ENCODE measurements at places on chromosomes 1 and 21.

- DNase-seq, result no peak
Observed at GRCh38 chr1:13593511-13594131, 10.0 kb downstream of the PDPN start.

- no peak for DNase-seq
Observed at GRCh38 chr1:169796274-169796810, 1.6 kb upstream of the METTL18 start.

- DNase-seq, result no peak
Observed at GRCh38 chr1:180893614-180894013, 19.1 kb upstream of the KIAA1614 start.

DNA sequence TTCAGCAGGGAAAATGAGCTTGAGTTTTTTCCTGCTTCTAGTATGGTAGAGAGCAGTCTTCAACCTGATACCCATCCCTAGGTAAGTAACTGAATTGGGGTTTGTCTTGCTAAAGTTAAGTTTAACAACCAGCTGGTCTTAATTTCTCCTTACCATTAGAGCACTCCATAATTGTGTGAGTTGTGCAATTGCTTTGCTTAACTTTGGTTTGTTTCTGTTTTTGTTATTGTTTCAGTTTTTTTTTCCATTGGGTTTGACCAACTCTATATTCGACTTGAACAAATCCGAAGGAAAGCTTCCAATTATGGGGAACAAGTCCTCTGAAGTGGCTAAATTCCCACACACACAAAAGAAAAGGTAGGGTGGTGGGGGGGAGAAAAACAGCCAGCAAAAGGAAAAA, 641.1 kb downstream of the PLA2G4A start:
- DNase-seq, result no peak

DNA sequence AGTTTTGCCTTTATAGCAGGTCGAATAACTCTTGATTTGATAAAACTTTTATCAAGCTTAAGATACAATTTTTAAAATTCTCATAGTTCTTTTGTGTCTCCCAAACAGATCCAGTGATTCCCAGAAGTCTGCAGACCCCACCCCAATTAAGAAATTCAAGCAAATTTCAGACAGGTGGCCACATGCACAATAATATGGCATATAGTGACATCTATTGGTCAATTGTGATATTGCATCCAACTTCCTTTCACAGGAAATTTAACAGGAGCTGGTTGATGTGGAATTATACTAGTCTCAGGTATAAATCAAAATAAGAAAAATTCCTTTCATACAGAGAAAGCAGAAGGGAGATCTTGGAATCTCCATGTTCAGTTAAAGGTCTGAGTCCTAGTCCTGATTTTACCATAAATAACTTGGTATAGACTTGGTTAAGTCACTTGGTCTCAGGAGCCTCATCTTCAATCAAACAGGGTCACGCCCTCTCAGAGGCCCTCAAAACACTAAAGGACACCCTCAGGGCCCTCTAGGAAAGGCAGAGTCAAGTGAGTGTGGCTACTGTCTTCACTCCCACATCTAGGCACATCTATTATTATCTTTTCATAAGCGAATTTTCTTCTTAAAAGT, 24.1 kb downstream of the PIGM start:
- no peak for DNase-seq

GRCh38 chr21:33021150-33021549, 4.6 kb upstream of the OLIG2 start:
- no peak for DNase-seq

- DNase-seq, result no peak
Observed at GRCh38 chr1:5329068-5329739, 663.0 kb downstream of the NPHP4 start.

- DNase-seq, result no peak
Observed at GRCh38 chr1:3955196-3955772, 55.2 kb upstream of the C1orf174 start.

GRCh38 chr1:183315991-183316758, 102.0 kb downstream of the NMNAT2 start:
- DNase-seq, result no peak

DNA sequence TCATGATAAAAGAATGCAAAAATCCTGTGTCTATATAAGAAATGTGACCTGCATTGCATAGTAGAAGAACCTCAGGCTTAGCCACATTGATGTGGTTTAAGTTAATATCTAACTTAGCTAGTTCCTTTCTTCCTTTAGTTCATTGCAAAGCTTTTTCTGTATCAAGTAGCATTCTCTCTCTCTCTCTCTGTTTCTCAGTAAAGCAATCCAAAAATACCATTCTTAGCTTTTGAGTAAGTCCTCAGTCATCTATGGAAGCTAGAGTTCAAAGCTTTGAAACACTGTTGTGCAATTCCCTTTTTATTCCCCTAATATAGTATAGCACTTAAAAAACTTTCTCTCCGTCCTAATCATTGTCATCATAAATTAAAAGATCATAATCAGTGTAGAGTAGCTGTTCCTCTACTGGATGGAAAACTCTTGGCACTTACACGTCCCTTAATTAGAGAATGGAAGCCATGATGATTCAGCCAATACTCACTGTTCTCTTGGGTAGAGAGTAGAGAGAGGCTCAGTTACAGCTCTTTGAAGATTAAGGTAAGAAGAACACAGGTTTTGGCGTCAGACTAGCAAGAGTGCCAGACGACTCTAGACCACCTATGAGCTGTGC, 350.3 kb upstream of the LYPLAL1 start:
- DNase-seq, result no peak

GRCh38 chr1:27346991-27347624, 5.3 kb downstream of the SYTL1 start:
- no peak for DNase-seq

DNA sequence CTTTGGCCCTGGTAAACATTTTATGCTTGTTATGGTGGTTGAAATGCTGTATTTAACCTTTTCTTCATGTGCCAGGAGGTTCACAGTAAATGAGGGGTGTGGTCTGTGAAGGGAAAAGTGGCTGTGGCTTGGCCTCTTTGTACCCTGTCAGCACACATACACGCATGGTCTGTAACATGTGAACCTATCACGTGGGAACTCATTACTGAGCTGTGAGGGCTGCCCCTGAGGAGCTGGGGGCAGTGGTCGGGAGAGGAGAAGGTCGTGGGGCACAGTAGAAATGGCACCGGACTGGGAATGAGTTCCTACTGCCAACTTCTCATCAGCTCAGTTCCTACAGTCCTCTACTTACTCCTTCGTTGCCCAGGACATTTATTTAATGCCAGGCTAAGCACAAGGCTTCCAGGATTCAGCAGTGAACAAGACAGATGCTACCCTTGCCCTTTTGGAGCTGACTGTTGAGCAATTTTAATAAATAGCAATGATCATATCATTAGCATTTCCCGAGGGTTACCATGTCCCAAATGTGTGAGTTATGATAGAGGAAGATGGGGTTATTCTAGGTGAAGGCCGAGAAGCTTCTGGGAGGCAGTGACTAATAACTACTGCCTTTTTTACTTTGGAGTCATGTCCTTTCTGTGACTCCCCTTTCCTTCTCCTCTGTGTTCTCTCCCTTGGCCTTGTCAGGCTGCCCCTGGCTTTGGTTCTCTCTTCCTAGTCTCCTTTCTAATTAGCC, 38.8 kb downstream of the DDR2 start:
- DNase-seq, result no peak

DNA sequence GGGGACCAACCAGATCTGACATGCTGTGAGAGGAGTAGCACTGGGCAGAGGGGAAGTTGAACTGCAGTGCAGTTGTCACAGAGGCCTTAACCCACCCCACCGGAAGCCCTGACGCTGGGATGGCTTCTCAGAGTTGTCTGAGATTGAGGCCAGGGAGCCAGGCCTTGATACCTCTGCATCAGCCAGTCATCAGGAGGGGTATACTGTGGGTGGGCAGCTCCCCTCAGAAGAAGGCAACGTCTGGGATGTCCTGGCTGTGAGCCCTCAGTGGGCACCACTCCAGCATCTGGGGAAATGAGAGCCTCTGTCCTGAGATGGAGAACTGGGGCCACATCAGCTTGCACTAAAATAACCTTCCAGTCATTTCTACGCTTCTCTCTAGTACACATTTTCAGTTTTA, 47.9 kb upstream of the BCAR3 start:
- no peak for DNase-seq

GRCh38 chr1:24749252-24749651, 4.0 kb downstream of the CLIC4 start:
- DNase-seq, result no peak

DNA sequence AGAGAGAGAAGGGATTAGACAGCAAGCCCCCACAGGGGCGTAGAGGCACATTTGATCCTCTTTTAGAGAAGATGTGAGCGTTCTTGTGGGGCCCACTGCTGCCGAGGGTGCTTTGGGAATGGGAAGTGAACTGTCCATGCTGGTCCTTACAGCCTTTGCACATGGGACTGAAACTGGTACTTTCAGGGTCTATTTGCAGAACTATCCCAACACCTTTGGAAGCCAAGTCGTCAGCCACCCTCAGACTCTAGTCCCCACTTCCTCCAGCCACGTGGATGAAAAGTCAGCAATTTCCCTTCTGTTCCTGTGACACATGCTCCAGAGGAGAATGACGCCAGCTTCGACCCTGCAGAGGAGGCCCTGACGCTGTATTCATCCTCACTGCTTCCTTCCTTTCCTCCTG, 2.6 kb upstream of the RAB7B start:
- DNase-seq, result no peak

DNA sequence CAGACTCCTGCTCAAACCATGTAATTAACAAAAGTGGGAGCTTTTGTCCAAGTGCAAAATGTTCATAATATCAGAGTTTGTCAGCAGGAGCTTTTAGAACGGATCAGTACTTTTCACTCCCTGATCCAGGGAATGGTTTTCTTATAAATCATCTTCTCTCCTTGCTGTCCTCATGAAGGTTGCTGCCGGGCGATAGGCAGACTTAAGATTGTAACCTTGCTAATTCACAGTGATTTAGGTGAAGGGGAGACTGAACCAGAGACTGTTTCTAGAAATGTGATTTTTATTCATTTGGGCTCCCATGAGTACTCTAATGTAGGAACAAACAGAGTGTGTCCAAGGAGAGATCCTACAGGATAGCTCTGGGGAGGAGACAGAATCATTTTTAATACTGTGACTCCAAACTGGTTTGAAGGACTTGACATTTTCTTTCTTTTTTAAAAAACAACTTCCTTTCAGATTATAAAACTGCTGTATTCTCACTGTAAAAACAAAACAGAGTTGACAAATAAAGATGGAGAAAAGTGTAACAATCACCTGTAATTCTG, 23.7 kb downstream of the ELAVL4 start:
- no peak for DNase-seq

DNA sequence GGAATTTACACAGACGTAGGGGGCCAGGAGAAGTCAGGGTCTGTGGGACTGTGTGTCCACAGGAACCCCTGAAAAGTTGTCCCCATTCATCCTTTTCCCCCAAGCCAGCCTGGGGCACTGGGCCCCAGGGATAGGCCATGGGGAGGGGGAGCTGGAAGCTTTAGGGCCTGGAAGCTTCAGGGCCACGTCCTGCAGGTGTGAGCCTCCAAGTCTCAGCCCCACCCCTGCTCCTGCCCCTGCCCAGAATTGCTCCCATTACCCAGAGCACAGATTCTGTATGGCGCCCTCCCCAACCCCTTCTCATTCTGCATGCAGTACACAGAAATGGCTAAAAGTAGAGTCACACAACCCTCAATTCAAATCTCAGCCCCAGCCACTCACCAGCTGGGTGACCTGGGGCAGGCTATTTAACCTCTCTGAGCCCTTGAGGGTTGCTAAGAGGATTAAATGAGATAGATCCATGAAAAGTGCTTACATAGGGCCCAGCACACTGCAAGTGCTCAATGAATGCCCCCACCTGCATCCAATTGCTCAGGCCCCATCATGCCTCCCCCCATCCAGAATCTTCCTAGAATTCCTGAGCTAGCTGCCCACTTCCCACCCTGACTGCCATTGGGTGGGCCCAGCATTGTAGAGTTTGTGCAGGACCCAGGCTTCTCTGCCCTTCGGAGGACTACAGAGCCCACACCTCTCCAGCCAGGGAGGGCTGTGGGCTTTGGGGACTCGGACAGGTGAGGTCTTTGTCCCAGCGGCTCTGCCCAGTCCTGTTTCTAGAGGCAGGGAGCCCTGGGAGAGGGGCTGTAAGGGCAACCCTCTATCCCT, 6.5 kb downstream of the RAP1GAP start:
- DNase-seq, result no peak

- no peak for DNase-seq
Observed at GRCh38 chr1:206089341-206089740, 27.8 kb downstream of the AVPR1B start.

- no peak for DNase-seq
Observed at GRCh38 chr1:203807196-203807595, 11.8 kb downstream of the ZBED6 start.

- no peak for DNase-seq
Observed at GRCh38 chr1:156486421-156487344, 13.9 kb downstream of the MEF2D start.

- no peak for DNase-seq
Observed at GRCh38 chr1:118047650-118048224, 118.2 kb downstream of the WDR3 start.

DNA sequence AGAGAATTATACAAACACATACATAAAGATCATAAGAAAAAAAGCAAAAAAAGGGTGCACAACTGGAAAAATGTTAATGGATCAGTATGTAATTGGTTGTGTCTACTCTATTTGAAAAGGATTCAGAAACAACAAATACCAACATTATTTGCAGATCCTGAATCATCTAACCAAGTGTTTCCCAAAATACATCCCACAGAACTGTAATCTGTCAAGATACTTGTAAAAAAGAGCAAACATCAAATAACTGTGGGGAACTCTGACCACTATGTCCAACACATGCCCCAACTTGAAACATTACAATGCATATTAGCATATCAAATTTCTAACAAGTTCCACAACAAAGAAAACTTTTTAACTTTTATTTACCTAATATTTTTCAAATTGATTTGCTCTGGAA, 22.6 kb downstream of the ANKRD13C start:
- no peak for DNase-seq

- no peak for DNase-seq
Observed at GRCh38 chr1:236092899-236093298, 28.0 kb upstream of the NID1 start.

- DNase-seq, result no peak
Observed at GRCh38 chr21:39690454-39690853, 54.5 kb upstream of the IGSF5 start.

DNA sequence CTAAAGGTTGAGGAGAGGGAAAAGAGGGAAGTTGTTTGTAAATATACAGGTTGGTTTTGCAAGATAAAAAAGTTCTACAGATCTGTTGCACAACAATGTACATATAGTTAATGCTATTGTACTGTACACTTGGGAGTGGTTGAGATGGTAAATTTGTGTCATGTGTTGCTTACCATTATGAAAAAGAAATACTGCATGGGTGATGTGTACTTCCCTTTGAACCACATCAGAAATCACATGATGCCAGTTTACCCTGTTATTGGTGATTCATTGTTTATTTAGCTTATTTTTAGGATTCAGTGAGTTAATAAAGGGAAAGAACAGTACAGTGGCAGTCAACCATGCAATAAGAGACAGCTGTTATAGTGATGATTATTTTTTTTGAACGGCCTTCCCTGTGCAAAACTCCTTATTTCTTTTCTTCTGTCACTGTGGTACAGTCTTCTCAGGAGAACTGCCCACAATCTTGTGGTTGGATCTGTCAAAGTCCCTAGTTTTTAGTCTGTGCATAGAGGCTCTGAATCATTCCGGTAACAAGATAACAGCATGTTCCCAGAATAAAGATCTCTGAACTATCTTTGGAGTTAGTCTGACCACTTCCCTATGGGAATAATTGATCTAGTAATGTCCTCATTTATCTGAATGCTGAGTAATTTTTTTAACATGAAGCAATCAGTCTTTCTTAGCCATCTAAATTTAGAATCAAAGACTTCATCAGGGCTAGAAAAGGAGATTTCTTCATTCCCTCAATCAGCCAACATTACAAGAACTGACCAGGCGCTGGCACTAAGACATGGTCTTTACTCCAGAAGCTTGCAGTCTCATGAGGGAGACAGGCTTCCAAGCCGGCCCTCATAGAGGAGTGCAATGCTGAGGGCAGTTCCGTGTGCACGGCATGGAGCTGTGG, 84.2 kb downstream of the SH3GLB1 start:
- DNase-seq, result no peak
